ENCODE measurements at places on chromosomes 7 and 10. TPM values are rescaled to one million over a fixed set of nuclear protein-coding genes. Genes with fewer than 3 reads are reported as not detected.

- no peak for DNase-seq
These were observed 252.9 kb downstream of the MAD1L1 start for GRCh38 chr7:1979591-1980560.

DNA sequence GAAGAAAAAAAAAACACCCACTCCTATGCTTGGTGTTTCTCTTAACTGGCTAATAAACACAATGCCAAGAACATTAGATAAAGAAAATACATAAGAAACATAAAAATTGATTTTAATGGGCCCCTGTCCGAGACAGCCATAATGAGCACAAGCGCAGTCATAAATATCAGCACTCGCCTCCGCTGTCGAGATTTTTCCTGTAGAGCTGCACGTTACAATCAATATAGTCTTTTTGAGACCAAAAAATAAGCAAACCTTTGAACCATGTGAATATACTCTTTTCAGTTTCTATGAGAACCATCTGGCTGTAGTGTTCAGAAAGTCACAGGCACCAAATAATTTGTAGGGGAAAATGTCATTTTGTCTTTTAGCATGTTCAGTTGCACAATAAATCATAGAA is 70.1 kb downstream of the MGMT start:
- no peak for DNase-seq

- DNase-seq: no peak
These were observed 13.7 kb upstream of the DLX6 start for GRCh38 chr7:96991546-96992191.

DNA sequence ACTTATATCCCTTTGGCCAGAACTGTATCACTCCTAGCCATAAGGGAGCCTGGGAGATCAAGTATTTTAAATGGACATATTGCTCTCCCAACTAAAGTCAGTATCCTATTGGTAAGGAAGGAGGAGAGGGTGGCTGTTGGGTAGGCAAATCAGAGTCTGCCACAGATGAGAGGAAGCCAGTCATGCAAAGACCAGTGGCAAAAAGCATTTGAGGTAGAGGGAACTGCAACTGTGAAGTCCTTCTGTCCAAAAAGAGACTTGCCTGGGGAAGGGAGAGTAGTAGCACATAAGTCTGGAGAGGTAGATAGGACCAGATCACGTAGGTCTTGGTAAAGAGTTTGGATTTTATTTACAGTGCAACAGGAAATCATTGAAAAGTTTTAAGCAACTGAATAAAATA is 8.8 kb upstream of the CCNJ start:
- no peak for DNase-seq

DNA sequence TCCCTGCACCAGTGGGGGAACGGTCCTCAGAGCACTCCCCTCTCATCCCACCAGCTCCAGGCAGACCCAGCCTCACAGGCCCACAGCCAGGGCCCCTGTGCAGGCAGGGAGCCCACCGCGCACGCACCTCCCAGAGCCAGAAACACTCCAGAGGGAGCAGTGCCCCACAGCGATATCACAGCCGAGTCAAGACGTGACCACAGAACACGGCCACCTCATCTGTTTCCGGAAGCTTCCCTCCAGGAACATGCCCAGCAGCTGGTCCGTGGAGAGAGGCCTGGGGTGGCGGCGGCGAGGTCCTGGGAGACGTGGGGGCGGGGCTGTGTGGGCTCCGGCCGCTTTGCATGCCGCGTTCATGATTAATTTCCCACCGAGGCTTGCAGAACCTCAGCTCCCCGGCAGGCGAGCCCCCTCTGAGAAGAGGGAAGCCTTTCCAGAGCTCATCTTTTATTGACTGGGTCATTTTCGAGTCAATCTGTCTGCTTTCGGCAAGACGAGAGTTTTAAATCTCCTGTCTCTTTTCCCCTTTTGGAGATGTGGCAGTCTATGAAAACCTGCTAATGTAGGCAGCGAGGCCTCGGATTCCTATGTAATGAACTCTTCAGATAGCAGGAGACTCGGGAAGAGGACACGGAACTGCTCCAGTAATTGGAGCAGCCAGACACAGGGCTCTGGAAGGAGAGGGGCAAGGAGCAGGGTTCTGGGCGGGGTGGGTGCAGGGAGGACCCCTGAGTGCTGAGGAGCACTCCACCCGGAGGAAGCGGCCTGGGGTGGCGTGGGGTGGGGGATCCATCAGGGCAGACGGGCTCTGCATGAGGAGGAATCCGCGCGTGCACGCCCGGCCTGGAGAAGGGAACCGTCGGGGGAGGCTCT is 242.8 kb downstream of the ELFN1 start:
- DNase-seq: no peak

- no peak for DNase-seq
These were observed 92.0 kb downstream of the ZFAND4 start for GRCh38 chr10:45580371-45581215.

DNA sequence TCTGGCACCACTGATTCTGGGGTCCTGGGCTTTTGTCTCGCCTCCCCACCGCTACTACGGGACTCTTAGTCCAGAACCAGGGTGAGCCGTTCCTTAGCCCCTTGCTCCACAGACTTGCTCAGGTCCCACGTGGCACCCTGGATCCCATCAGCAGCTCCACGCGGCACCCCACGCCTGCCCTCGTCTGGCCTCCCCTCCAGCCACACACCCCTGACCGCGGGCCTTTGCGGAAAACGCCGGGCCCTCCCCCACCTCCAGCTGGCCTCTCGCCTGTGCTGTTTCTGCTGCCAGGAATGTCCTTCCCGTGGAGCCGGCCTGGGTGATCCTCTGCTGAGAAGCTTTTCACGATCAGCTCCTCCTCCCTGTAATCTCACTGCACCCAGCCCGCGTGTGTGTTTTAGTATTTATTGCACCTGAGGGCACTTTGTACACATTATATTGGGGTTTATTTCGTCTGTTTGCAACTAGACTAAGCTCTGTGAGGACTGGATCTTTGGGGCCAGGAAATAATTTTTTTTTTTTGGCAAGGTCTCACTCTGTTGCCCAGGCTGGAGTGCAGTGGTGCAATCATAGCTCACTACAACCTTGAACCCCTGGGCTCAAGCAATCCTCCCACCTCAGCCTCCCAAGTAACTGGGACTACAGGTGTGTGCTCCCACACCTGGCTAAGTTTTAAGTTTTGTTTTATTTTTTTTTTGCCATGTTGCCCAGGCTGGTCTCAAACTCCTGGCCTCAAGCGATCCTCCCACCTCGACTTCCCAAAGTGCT is 10.5 kb upstream of the TTYH3 start:
- no peak for DNase-seq

GRCh38 chr7:40008223-40008815 is 58.3 kb downstream of the CDK13 start:
- no peak for DNase-seq

DNA sequence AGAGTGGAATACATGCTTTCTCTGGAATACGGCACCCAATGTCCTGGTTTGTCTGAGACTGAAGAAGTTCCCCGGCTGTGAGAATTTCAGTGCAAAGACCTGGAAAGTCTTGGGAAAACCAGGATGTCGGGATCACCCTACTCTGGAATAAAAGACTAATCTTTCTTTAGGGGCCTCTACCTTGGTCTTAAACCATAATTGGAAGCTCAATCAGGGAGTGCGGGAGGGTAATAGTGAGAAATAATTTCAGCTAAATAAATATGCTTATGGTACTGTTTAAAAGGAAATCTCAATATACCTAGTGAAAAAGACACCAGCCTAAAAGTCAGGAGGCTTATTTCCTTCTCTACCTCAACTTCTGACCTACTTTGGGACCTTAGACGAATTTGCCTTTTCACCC is 236.1 kb upstream of the GLI3 start:
- DNase-seq: no peak

DNA sequence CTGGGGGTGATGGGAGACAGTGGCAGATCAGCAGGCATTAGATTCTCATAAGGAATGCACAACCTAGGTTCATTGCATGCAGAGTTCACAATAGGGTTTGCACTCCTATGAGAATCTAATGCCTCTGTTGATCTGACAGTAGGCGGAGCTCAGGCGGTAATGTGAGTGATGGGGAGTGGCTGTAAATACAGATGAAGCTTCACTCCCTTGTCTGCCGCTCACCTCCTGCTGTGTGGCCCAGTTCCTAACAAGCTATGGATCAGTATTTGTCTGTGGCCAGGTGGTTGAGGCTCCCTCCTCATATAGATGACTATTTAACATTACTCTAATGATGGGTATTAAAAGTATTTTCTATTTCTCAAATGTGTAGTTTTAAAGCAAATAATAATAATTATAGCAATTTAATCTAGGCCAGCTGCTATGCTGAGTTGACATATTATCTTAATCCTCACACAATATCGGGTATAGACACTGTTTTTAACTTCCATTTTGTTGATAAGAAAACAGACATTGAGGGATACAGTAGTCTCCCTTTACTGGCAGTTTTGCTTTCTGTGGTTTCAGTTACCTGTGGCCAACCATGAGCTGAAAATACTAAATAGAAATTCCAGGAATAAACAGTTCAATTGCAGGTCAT is 39.9 kb downstream of the KIF20B start:
- no peak for DNase-seq

GRCh38 chr7:146660839-146661238 is 544.2 kb downstream of the CNTNAP2 start:
- no peak for DNase-seq

DNA sequence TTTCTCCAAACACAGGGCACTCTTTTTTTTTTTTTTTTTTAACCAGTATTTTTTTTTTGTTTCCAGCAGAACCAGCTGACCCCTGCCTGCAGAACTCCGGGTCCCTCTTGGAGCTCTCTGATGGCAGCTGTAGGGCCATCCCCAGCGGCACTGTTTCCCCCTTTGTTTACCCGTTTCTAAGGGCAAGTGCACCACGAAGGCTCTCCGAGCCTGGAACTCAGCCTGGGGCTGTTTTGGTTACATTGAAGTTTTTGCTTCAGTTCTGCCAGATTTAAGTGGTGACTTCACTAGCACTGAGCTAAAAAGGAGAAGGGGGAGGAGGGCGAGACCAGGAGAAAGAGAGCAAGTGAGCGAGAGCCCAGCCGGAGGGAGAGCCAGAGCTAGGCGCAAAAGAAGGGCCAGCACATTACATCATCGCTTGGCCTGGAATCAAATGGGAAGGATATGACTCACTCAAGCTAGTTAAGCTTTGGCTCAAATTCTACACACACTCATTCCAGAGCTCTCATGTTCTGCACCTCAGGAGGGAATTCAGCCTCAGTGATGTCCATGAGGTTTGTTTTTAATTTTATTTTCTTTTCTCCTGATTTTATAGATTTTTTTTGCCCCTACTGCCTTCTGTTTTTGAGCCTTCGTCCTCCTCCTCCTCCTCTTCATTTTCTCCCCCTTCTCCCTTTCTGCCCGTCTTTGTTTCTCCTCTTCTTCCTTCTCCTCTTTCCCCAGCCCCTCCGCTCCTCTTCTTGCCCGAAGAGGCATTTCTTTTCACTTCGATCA is 272.3 kb downstream of the TRIL start:
- no peak for DNase-seq

DNA sequence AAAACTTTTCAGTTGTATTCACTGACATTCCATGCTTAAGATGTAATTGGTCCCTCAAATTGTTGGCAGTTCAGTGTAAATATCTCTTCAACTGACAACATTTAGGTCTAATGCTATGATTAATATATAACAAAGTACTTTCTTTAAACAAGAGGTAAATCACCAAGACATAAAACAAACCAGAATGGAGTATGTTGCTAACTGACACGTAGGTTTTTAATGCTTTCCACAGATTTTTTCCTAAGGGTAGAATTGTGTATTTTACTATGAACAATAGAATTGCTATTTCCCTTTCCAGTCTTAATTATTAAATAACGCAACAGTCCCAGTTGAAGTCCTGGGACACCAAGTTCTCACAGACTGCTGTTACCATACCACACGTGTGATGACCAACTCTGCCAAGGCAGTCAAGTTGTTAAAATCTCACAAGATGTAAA is 4.1 kb downstream of the JCAD start:
- no peak for DNase-seq

GRCh38 chr7:25037325-25037724 is 57.3 kb upstream of the OSBPL3 start:
- DNase-seq: no peak

DNA sequence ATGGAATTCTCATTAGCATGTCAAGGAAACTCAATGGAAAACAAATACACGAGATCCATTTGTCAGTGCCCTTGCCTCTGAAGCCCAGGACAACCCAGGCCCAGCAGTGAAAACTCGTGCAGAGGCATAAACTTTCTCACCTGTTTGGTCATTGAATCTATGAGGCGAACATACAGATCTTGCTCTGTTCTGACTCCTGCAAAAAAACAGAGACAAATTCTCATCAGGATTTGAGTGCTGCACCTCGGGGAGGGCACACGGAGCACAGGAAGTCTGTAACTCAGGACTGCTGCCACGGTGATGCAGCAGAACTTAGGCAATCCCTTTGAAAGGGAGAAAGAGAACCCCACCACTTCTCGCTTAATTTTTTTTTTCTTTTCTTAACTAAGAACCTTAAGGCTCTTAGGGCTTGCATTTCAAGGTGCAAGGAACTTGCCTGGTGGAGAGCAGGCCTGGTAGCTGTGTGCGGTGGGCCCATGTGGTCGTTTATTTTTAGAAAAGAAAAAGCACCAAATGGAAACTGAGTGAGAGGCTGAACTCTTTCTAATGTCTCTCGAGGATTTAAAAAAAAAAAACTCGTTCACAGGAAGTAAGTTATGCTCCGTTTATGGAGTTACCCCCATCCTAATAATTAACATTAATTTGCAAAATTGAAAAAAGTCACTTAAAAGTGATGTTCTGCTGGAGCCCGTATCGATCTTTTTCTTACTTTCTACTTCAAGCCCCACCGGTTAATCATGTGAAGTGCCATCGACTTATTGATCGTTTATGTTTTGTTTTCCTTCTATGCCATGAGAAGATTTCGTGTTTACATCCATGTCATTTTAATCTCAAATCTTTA is 1.8 kb downstream of the EBF3 start:
- DNase-seq: no peak

DNA sequence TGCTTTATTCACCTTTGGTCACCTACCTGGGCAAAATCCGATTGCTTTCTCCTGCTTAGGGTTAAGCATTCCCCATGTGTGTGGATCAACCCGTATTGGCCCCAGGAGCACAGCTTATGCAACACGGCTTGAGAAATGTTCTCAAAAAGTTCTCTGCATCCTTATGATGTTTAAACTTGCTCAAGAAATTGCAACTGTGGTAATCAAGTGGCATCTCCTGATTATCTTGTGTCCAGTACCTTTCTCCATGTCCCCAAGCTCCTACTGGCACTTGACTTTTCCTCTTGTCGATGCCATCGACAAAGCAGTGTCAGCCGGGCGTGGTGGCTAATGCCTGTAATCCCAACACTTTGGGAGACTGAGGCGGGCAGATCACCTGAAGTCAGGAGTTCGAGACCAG is 4.7 kb upstream of the PKD2L1 start:
- no peak for DNase-seq

GRCh38 chr7:133934977-133935330 is 192.2 kb upstream of the LRGUK start:
- DNase-seq: no peak

SPACDR gene
- 0.67 TPM for total RNA-seq

GPR15LG gene
- not detected for total RNA-seq

EBLN1 gene
- total RNA-seq: not detected

ERVW-1 gene
- not detected for total RNA-seq

PSMG3 gene
- 32.1 TPM for total RNA-seq

MET gene
- total RNA-seq: 46.0 TPM
